ENCODE measurements at places on chromosomes 12 and 14. TPM values are rescaled to one million over a fixed set of nuclear protein-coding genes. Genes with fewer than 3 reads are reported as not detected.
A peak's percentile ranks its signal among the peaks of the same experiment; 100 is the strongest.

DNA sequence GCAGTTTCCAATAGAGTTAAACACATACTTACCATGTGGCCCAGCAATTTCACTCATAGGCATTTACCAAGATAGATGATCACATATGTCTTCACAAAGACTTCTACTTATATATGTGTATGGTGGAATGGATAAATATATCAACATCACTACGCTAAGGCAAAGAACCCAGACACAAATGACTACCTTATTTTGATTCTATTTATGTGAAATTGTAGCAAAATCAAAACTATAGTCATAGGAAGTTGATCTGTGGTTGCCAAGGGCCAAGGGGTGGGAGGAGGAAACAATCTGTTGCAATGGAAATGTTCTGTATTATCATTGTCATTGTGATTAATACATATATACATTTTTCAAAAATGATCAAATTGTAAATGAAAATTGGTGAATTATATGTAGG is 47.7 kb upstream of the ANP32D start:
- no peaks in the 10 kb centered on the region for H3K4me1 ChIP-seq
- no peaks in the 10 kb centered on the region for H3K27me3 ChIP-seq
- H3K4me3 ChIP-seq: no peak overlapping the region
- no peak for DNase-seq

The SIX4 gene
- 5.4 TPM for total RNA-seq

GRCh38 chr12:25436206-25437030 is 116.7 kb downstream of the LMNTD1 start:
- no peaks in the 10 kb centered on the region for H3K27me3 ChIP-seq
- peak; percentile 67 for DNase-seq
- H3K36me3 ChIP-seq: no peaks in the 10 kb centered on the region
- H3K4me3 ChIP-seq: peak overlapping the region; percentile 31
- peaks cover 13% of the 10 kb centered on the region for H3K4me1 ChIP-seq

GRCh38 chr12:32644431-32644830 is 34.7 kb upstream of the DNM1L start:
- H3K36me3 ChIP-seq: peaks cover 2% of the 10 kb centered on the region
- no peak for DNase-seq
- H3K27ac ChIP-seq: no peak overlapping the region
- H3K4me3 ChIP-seq: no peak overlapping the region

- H3K4me3 ChIP-seq: no peak overlapping the region
- no peaks in the 10 kb centered on the region for H3K27me3 ChIP-seq
- DNase-seq: no peak
- H3K4me1 ChIP-seq: peaks cover 9% of the 10 kb centered on the region
- no peaks in the 10 kb centered on the region for H3K36me3 ChIP-seq
- no peak overlapping the region for H3K27ac ChIP-seq
These were observed 83.2 kb downstream of the BCL11B start for GRCh38 chr14:99188731-99189191.

- H3K36me3 ChIP-seq: no peaks in the 10 kb centered on the region
- no peaks in the 10 kb centered on the region for H3K27me3 ChIP-seq
- H3K4me3 ChIP-seq: peak overlapping the region; percentile 53
- no peak for DNase-seq
- H3K27ac ChIP-seq: peak overlapping the region; percentile 86
These were observed 520 bp downstream of the CSRP2 start for GRCh38 chr12:76878099-76878898.

The PRH2 gene
- total RNA-seq: not detected

GRCh38 chr12:22979854-22980469 is 355.0 kb downstream of the ETNK1 start:
- no peaks in the 10 kb centered on the region for H3K4me1 ChIP-seq
- no peak overlapping the region for H3K4me3 ChIP-seq
